ENCODE measurements at places on chromosomes 2 and 18. TPM values are rescaled to one million over a fixed set of nuclear protein-coding genes. Genes with fewer than 3 reads are reported as not detected.

DNA sequence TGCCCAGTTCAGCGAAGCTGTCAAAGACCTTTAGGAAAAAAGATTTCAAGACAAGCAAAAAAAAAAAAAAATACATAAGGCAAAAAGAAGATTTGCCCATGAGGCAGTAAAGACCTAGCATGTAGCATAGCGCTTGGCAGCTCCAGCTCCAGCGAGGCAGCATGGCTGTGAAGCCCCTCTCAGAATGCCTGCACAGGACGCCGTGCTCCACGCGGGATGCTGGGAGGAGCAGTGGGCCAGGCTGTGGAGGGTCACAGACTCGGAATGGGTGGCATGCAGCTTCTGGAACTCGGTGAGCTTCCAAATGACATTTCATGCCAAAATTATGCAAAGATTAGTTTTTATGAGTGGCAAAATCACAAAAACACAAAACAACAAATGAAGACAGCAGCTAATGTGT, 267.3 kb downstream of the ZNF516 start:
- no peaks in the 10 kb centered on the region for H3K36me3 ChIP-seq
- H3K27me3 ChIP-seq = no peaks in the 10 kb centered on the region
- no peak overlapping the region for H3K4me3 ChIP-seq
- no peaks in the 10 kb centered on the region for H3K4me1 ChIP-seq

DNA sequence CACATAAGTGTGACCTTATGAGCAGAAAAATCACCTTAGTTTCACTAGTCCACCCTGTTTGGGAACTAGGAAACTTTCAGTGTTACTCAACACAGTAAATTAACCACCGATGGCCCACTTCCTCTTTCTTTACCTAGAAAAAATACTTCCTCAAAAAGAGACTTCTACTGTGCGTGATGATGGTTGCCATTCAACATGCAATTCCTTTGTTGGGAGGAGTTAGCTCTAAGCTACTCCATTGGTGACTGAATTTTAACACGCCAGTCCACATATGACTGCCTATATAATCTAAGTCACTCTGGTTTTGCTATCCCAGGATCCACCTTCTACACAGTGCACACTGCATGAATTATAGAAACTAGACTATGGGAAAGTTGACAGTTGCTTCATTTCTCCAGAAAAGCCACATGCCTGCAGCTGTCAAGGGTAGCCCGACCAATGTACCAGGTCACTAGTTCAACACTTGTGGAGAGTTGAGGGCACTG, 47.8 kb upstream of the REG3G start:
- no peaks in the 10 kb centered on the region for H3K36me3 ChIP-seq
- H3K4me3 ChIP-seq = no peak overlapping the region
- H3K27ac ChIP-seq = no peak overlapping the region
- no peak for DNase-seq
- peaks cover 17% of the 10 kb centered on the region for H3K4me1 ChIP-seq
- H3K27me3 ChIP-seq = no peaks in the 10 kb centered on the region

- H3K27ac ChIP-seq = no peak overlapping the region
- no peaks in the 10 kb centered on the region for H3K36me3 ChIP-seq
- peaks cover 17% of the 10 kb centered on the region for H3K4me1 ChIP-seq
- H3K27me3 ChIP-seq = no peaks in the 10 kb centered on the region
- no peak overlapping the region for H3K4me3 ChIP-seq
These were observed 27.8 kb downstream of the CRACDL start for GRCh38 chr2:98907966-98908905.

DNA sequence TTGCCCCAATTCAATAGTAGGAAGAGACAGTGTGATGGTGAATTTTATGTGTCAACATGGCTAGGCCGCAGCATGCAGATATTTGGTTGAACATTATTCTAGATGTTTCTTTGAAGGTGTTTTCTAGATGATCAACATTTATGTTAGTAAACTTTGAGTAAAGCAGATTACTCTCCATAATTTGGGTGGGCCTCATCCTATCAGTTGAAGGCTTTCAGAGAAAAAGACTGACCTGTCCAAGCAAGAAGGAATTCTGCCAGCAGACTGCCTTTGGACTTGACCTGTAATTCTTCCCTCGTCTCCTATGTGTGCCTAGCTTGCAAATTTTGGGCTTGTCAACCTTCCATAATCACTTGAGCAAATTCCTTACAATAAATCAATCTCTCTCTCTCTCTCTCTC, 8.3 kb upstream of the GRP start:
- no peak for DNase-seq
- H3K36me3 ChIP-seq = no peaks in the 10 kb centered on the region
- H3K4me3 ChIP-seq = no peak overlapping the region

Gene FBXO41
- 1.5 TPM for total RNA-seq

- no peaks in the 10 kb centered on the region for H3K27me3 ChIP-seq
- H3K4me1 ChIP-seq = no peaks in the 10 kb centered on the region
- H3K4me3 ChIP-seq = no peak overlapping the region
- H3K36me3 ChIP-seq = no peaks in the 10 kb centered on the region
These were observed 93.7 kb upstream of the WDR75 start for GRCh38 chr2:189347540-189347939.

- no peaks in the 10 kb centered on the region for H3K27me3 ChIP-seq
- H3K36me3 ChIP-seq = no peaks in the 10 kb centered on the region
- DNase-seq = no peak
- no peaks in the 10 kb centered on the region for H3K4me1 ChIP-seq
- no peak overlapping the region for H3K4me3 ChIP-seq
- no peak overlapping the region for H3K27ac ChIP-seq
These were observed 19.4 kb upstream of the MLPH start for GRCh38 chr2:237467447-237468179.

Gene CREG2
- not detected for total RNA-seq

DNA sequence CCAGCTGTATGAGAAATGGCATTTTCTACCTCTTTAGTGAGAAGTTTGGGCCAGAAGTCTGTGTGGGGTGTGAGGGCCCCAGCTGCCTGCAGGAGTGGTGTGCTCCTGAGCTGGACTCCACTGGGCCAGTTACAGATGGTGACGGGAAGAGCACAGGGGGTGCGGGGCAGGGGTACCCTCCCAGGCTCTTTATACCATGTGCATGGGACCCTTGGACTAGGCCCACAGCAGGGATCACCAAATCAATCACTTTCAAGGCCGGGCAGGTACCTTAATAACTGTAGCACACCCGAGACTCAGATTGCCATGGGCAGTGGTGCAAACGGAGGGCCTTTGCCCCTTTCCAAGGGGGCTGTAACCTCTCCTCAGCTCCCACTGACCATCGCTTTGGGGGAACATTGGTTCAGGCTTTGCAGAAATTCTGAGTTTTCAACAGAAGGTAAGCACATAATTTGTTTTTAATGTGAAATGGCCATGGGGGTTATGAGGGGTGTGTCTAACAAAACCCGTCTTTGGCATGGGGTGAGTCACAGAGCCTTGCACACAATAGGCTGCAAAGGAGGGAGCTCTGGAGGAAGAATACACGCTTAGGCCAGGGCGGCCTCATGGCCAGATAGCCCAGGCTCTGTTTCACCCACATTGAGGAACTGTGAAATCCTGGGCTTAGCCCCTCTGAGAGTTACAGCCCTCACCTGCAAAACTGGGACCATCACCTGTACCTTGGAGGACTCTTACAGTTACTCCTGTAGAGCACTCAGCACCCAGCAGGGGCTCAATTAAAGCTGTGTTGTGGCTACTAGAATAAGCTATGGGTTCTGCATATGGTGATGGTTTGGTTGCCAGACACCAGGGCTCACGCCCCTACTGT, 141.0 kb upstream of the BCL2L11 start:
- peaks cover 7% of the 10 kb centered on the region for H3K4me1 ChIP-seq
- H3K27me3 ChIP-seq = no peaks in the 10 kb centered on the region
- no peak for DNase-seq
- H3K4me3 ChIP-seq = no peak overlapping the region

DNA sequence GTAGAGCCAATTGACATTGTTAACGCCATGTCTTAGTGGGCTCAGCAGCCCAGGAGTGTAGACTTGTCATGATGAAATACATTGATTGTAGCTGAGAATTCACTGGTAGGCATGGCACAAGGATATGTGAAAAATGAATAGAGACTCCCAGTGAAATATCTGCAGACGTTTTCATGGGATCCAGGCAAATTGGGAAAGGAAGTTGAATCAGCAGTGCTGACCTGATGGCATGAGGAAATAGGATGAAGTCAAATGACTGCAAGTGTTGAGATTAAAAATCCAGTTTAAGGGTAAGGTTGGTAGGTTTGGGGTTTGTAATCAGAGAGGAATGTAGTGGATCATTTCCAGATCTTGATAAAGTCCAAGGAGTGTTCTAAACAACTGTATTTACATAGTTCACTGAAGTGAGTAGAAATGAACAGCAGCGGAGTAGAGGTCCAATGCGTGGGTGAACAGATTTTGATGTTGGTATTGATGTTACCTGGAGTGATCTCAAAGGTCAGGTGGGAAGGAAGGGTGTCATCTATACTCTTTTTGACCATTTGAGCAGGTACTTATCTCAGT, 24.6 kb downstream of the INSIG2 start:
- H3K4me1 ChIP-seq = no peaks in the 10 kb centered on the region
- DNase-seq = no peak
- no peaks in the 10 kb centered on the region for H3K36me3 ChIP-seq
- no peaks in the 10 kb centered on the region for H3K27me3 ChIP-seq
- H3K27ac ChIP-seq = no peak overlapping the region

Gene TET3
- 6.2 TPM for total RNA-seq

DNA sequence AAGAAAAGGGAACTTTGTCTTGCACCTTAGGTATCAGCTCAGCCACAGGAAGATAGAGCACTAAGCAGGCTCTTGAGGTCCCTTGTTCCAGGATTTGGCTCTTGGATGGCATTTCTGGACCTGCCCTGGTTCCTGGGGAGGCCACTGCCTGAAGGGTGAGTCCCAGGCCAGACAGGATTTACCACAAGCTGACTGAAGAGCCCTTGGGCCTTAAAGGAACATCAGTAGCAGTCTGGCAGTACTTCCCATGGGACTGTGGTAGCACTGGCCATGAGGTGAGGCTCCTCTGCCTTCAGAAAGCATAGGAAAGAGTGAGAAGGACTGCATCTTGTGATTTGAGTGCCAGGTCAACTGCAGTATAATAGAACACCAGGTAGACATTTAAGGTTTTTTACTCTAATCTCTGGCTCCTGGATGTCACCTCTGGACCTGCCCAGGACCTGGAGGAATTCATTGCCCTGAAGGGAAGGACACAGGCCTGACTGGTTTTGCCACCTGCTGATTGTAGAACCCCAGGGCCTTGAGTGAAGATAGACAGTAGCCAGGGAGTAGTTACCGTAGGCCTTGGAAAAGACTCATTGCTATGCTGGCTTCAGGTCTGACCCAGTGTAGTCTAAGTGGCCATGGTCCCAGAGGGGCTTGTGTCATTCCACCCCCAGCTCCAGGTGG, 154.4 kb upstream of the CREB1 start:
- H3K4me1 ChIP-seq = no peaks in the 10 kb centered on the region
- H3K27me3 ChIP-seq = no peaks in the 10 kb centered on the region
- no peak overlapping the region for H3K27ac ChIP-seq
- no peak overlapping the region for H3K4me3 ChIP-seq
- DNase-seq = no peak
- peaks cover 5% of the 10 kb centered on the region for H3K36me3 ChIP-seq

- no peaks in the 10 kb centered on the region for H3K36me3 ChIP-seq
- H3K27ac ChIP-seq = no peak overlapping the region
- H3K4me1 ChIP-seq = no peaks in the 10 kb centered on the region
- no peaks in the 10 kb centered on the region for H3K27me3 ChIP-seq
These were observed 863.2 kb downstream of the SUCLG1 start for GRCh38 chr2:83595926-83596325.

Gene GALR1
- not detected for total RNA-seq

Gene GPR45
- not detected for total RNA-seq

DNA sequence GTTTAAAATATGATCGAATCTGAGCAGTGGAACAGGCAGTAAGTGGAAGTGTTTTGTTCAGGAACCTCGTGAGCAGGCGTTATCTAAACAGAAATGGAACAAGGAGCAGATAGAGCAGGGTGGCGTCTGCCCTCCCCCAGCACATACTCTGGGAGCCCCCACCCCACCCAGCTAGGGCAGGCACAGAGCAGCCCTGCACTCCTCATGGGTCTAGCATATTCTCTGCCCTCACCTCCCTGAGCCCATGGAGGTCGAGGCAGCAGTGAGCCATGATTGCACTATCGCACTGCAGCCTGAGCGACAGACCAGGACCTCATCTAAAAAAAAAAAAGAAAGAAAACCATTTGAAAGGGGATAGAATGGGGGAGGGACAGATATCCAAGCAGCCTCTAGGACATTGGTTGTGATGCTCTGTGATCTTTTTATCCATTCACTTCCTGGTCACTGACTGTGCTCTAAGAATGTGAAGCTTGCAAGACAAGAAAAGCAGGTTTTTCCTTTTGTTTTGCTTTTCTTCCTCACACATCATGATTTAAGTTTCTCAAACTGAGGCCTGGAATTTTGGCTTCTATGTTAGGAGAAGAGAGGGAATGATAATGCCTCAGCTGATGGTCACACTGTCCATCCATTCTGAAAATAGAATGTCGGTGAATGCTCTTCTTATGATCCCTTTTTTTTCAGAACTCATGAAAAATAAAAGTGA, 3.1 kb downstream of the MLPH start:
- H3K27me3 ChIP-seq = peaks cover 49% of the 10 kb centered on the region
- no peak for DNase-seq
- no peak overlapping the region for H3K27ac ChIP-seq
- no peaks in the 10 kb centered on the region for H3K36me3 ChIP-seq
- H3K4me1 ChIP-seq = peaks cover 8% of the 10 kb centered on the region

- no peak for DNase-seq
- no peak overlapping the region for H3K4me3 ChIP-seq
- peaks cover 43% of the 10 kb centered on the region for H3K4me1 ChIP-seq
- H3K27ac ChIP-seq = no peak overlapping the region
- no peaks in the 10 kb centered on the region for H3K36me3 ChIP-seq
- no peaks in the 10 kb centered on the region for H3K27me3 ChIP-seq
These were observed 23.3 kb downstream of the PHLPP1 start for GRCh38 chr18:62738639-62739038.

GRCh38 chr18:73660931-73661856, 486.4 kb downstream of the FBXO15 start:
- H3K27ac ChIP-seq = no peak overlapping the region
- no peak for DNase-seq
- no peaks in the 10 kb centered on the region for H3K4me1 ChIP-seq
- H3K36me3 ChIP-seq = no peaks in the 10 kb centered on the region

GRCh38 chr2:37637985-37638384, 33.5 kb downstream of the CDC42EP3 start:
- DNase-seq = no peak
- H3K36me3 ChIP-seq = no peaks in the 10 kb centered on the region
- no peaks in the 10 kb centered on the region for H3K4me1 ChIP-seq
- H3K4me3 ChIP-seq = no peak overlapping the region
- no peak overlapping the region for H3K27ac ChIP-seq

- H3K27me3 ChIP-seq = no peaks in the 10 kb centered on the region
- H3K36me3 ChIP-seq = no peaks in the 10 kb centered on the region
- H3K27ac ChIP-seq = no peak overlapping the region
These were observed 129.8 kb downstream of the PXDN start for GRCh38 chr2:1614564-1614963.

Gene GAREM1
- 5.1 TPM for total RNA-seq

Measured in neural progenitor cell (in vitro differentiated cells).